ENCODE measurements at places on chromosomes 6 and 20. TPM values are rescaled to one million over a fixed set of nuclear protein-coding genes. Genes with fewer than 3 reads are reported as not detected.

DNA sequence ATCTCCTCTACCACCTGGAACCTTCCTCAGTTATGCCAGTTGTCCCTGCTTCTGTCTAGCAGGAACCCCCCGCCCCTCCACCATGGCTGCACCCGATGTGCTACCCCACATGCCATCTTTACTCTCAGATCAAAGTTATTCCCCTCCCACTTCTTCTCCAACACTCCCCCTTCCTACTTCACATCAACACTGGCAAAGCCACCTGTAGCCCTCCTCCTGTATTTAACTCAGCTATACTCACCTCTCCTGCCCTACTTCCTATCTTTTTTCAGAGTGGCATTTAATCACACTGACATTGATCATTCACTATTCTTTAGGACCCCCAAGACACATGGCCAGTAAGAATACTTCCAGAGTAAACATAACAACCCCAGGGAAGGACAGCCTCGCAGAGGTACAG lies 84.3 kb downstream of the MBOAT1 start:
- DNase-seq, result no peak

GRCh38 chr6:53679446-53679933 lies 13.9 kb upstream of the KLHL31 start:
- peak; percentile 5 for DNase-seq

GRCh38 chr6:163954088-163954775 lies 539.7 kb downstream of the QKI start:
- DNase-seq, result no peak

Gene NRN1
- 7.4 TPM for total RNA-seq

Gene FOXS1
- not detected for total RNA-seq

Gene NRSN1
- not detected for total RNA-seq

DNA sequence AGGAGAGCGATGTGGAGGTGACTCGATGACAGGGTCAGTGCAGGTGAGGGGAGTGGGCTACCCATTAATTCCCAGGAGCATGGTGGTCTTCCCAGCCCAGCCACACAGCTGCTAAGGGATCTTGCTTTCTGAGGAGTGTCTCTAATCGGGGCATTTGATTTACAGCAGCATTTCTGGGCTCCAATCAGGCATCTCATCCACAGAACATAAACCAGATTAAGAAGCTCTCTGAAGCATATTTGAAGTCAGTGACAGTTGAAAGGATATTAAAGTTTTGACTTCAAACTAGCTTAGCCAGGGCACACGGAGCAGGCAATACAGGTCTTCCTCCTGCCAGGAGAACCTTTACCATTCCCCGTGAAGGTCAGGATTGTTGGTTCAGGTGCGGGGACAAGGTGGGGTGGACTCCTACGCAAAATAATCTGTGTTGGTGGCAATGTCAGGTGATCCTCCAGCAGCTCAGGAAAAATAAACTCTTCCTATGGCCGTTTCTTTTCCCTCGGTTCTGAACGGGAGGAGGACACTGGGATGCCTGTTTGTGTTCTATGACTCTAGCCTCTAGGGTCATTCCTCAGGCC lies 39.9 kb upstream of the ZNF831 start:
- DNase-seq, result no peak

GRCh38 chr6:17393892-17394631 lies 667 bp downstream of the CAP2 start:
- peak; percentile 51 for DNase-seq

Gene SLC17A3
- not detected for total RNA-seq

GRCh38 chr20:62621251-62622110 lies 20.8 kb upstream of the SLCO4A1 start:
- no peak for DNase-seq

DNA sequence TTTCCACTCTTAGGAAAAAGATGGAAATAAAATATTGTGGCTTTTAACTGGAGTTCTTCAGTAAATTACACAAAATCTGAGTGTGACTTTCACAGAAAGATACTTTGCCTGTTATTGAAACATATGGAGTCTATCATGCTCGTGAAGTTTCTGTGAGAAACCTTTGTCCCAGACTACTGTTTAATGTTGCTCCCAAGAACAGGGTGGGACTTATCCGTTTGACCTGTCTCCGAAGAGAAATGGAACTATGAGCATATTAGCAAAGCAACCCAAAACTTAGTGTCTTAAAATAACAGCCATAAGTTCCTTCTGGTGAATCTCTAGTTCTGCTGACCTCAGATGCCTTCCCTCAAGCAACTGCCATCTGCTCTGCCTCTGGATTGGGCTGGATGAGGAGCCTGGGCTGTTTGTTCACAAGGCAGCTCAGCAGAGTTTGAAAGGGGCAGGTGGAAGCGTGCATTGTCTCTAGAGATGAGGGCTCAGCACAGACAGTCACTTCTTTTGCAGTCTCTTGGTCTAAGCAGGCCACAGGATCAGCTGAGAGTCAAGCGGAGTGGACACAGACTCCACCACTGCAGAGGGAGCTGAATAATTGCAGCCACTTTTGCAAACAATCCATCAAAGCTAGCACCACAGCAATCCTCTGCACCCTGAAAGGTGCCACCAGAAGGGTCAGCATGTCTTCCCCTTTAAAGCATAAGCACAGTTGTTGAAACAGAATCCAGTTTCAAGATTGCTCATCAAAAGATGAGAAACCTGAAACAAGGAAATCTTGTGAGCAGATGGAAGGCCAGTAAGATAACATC lies 52.8 kb downstream of the MYB start:
- DNase-seq, result no peak

DNA sequence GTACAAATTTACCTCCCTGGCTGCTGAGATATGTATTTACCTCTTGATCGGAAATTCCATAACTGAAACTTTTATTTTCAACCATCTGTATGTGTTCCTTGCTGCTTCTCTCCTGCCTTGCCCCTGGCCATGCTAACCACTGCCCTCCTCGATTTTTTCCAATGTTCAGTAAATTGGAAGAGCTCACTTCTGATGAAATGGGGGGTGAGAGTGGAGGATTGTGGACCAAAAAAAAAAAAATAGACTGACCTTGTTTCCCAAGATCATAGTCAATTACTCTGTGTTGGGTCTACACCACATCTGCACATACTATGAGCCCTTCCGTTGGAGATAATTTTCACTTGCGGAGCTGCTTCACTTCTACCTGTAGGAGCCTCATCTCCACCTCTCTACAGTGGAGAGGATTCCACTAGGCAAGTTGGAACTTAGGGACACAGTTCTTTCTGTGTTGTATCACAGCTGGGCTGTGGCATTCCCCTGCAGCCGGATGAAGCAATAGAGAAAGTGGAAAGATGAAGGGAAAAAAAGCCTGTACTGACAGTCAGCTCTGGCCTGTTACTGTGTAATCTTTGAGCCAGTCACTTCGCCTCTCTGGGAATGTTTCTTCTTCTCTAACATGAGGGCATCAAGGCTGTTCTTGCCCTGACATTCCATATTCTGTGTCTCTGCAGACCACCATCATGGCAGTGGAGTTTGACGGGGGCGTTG lies 1.6 kb downstream of the PSMB9 start:
- DNase-seq, result no peak

- no peak for DNase-seq
Observed at GRCh38 chr20:58634521-58635278, 16.4 kb upstream of the STX16 start.

Gene EEF1A2
- total RNA-seq, result 224 TPM

DNA sequence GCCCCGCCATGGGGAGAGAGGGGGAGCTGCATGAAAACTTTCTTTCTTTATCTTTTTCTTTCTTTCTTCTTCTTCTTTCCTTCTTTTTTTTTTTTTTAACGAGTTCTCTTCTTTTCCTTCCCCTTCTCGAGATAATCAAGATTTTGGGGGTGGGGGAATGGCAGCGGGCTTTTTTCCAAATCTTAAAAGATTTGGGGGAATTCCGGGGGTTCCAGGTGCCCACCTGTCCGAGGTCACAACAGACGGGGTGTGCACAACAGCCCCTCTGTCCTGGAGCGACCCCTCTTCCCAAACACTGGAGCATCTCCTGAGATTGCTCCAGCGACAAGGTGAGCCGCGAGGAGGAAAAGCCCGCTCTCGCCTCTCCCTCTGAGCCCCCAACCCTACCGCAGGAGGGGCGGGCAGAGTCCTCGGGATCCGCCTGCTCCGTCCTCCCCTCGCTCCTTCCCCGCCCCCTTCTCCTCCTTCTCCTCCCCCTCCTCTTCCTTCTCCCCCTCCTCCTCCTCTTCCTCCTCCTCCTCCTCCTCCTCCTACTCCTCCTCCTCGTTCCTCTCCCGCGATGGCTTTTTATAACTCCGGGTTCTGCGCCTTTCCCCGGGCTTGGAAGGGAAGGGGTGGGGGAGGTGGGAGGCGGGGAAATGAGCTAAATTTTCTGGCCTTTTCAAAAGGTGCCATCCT lies 689 bp upstream of the KCNB1 start:
- no peak for DNase-seq

- no peak for DNase-seq
Observed at GRCh38 chr6:88984152-88984551, 20.7 kb upstream of the RNGTT start.

DNA sequence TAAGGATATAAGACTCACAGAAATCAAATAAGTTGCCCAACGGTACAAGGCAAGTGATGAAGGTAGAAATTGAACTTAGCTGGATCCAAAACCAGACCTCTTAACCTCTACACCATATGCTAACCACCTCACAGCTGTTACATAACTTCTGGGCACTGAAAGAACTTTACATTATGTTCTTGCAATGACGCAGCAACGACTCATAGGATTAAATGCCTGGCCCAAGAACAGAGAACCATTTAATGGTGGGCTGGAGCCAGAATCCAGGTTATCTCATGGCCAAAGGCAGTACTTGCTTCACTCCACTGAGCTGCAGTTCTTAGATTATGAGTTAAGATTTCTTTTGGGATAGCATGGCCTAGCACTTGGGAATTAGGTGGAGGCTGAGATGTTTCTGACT lies 4.4 kb downstream of the TRMT6 start:
- no peak for DNase-seq

Gene CAPN11
- not detected for total RNA-seq
